Cerebellar cortex (tissue), 1 donor: ENCODE measurements at places on chromosomes 16 and 17.

DNA sequence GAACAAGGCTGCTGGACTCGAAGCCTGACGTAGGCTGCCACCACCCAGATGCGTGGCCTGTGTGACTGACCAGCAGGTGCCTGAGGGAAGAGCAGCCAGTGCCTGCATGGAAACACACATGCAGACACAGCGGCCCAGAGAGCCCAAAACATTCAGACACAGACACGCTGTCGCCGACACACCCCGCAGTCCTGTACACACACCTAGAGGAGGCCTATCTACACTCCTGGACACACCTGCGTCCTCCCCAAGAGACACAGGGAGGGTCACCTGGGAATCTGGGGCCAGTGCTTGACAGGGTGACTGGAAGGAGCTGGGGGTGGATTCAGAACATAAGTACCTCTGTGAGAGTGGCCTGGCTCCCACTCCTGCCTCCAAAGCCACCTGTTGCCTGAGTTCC lies 6.1 kb upstream of the TSPOAP1 start:
- DNase-seq: no peak

- DNase-seq: no peak
These were observed 13.8 kb downstream of the HROB start for GRCh38 chr17:44155488-44155887.

DNA sequence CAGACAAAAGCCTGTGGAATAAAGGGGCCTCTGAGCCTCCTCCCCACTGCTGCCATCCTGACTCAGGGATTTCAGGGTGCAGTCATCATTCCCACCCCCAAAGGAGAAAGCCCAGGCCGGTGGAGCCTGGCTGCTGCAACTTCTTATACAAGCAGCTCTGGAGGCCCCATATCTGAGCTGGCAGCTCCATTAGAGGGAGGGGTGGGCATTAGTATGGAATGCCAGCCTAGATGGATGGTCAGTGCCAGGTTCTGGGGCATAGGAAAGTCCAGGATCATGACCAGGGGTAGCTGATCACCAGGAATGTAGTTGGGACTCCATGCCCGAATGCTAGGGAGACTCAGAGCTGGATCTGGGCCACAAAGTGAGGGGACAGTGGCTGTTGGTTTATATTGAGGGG lies 581.0 kb downstream of the KCNJ18 start:
- no peak for DNase-seq

DNA sequence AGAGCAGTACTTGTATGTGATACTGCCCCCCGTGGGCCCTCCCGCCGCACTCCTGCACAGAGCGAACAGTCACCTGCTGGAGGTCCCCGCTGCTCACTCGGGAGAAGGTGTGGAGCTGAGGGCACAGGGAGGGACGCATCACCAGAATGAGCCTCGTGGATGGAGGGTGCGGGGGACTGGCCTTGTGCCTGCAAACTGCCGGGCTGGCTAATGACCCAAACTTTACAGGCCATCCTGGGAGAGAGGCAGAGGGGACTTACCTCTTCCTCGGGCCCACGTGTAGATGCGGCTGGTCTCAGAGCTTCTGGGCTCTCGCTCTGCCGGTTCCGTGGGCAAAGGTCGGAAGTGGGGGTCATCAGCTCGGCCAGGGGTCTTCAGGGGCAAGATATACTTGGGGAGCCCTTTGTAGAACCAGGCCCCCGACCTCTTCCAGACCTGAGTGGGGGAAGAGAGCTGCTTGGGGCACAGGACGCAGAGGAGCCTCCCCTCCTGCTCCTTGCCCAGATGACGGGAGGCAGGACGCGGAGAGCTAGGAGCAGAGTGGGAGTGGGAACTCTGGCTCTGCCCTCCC lies 65.5 kb upstream of the DOC2B start:
- no peak for DNase-seq

DNA sequence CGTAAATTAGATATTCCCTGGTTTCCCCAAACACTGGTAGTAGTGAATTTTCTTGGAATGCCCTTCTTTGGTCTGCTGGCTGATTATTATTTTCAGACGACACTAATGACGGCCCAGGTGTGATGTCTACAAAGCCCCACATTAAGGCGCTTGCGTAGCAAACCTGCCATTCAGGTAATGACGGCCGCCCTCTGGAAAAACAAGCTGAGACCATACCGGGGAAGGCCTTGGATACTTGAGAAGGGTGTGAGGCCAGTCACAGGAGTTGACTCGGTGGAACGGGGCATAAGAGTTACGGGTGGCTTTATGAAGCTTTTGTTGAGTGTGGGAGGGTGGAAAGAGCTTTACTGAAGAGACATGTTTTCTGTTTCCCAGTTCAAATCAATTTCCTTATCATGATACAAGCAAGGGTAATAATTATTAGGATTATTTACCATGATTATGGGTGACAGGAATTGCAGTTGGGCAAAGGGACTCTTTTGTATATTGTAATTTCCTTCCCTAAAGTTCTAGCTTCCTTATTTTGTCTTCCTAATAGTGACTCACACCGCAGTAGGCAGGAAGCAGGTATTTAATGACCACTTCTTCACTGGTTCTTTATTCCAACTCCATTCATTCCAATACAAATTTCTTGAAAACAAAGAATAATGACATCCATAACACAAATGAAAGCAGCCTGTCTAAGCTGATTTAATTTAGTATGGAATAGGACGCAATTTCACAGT lies 24.8 kb downstream of the KRT23 start:
- DNase-seq: no peak

- no peak for DNase-seq
These were observed 60.3 kb downstream of the SPAG9 start for GRCh38 chr17:51060396-51060795.

GRCh38 chr16:89365044-89365467 lies 125.3 kb downstream of the ANKRD11 start:
- no peak for DNase-seq

GRCh38 chr16:26913851-26914250 lies 152.9 kb upstream of the C16orf82 start:
- DNase-seq: no peak

DNA sequence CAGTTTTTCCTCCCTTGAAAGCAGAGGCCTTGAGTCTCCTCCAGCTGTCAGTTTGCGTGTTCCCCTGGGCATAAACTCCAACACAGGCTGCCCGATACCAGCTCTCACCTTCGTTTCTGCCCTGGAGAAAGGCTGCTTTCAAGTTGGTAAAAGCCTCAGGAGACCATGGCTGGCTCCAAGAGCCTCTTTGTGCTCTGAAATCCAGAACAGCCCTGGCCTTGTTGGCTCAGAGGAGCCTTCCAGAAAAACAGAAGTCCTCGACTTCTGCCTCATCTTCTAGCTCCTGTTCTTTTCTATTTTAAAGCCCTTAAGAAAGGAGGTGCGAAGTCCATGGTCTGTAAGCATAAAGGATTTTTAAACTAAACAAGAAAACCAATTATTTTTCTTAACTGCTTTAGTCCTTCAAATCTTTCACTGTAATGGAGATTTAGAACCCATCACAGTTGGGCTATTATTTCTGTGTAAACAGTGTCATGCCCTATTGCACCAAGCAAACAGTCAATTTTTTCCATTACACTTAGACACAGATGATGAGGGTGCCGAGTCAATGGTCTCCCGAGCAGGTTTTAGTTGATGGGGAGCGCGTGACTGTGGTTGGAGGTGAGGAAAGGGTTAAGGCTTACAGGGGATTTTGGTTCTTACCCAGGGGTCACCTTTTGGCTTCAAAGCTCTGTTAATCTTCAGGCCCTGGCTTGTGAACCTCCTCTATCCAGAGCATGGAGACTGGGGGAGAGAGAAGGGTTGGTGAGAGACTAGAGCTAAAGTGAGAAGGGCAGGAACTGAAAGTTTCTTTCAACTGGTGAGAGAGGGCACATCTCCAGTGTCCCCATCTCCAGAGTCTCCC lies 212.8 kb downstream of the MSI2 start:
- DNase-seq: no peak

DNA sequence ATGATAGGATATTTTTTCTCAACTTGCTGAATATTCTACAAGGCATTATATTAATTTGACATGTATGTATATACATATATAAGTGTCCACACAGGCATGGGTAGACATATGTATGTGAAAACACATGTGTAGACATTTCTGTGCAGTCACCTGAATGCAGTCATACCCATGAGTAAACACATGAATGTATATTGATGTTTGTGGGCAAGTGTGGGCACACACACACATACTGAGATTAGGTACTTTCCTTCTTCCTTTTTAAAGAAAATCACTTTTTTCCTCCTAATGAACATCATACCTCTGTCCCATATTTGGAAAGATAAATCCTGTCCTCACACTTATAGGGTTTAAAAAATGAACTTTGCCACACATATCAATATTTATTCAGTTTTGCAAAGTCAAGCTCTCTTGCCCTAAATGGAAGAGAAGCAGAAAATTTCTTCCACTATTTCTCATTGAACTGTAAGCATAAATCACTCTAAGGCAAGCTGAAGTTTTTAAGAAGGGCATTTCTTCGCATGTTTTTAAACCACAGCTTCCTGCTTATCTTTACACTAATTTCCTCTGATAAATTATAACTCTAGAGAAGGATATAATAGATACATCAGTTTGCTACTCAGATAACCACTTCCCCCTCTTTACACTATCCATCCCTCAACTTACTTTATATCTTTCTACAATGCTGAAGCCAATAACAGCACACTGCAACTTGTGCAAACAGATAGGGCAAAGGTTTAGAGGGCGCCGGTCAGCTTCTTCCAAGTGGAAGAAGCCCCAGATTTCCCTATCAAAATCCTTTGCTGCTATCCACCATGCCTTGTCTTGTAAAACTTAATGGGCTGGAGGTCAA lies 49.6 kb upstream of the LRRC37A3 start:
- DNase-seq: no peak
